Foreskin fibroblast (primary cell): ENCODE measurements at places on chromosomes 5 and 9.
A peak's percentile ranks its signal among the peaks of the same experiment; 100 is the strongest.

GRCh38 chr5:137167187-137167586, 331.9 kb downstream of the SPOCK1 start:
- DNase-seq: peak; percentile 14

GRCh38 chr5:57456531-57457135, 26.0 kb downstream of the ACTBL2 start:
- DNase-seq: no peak

DNA sequence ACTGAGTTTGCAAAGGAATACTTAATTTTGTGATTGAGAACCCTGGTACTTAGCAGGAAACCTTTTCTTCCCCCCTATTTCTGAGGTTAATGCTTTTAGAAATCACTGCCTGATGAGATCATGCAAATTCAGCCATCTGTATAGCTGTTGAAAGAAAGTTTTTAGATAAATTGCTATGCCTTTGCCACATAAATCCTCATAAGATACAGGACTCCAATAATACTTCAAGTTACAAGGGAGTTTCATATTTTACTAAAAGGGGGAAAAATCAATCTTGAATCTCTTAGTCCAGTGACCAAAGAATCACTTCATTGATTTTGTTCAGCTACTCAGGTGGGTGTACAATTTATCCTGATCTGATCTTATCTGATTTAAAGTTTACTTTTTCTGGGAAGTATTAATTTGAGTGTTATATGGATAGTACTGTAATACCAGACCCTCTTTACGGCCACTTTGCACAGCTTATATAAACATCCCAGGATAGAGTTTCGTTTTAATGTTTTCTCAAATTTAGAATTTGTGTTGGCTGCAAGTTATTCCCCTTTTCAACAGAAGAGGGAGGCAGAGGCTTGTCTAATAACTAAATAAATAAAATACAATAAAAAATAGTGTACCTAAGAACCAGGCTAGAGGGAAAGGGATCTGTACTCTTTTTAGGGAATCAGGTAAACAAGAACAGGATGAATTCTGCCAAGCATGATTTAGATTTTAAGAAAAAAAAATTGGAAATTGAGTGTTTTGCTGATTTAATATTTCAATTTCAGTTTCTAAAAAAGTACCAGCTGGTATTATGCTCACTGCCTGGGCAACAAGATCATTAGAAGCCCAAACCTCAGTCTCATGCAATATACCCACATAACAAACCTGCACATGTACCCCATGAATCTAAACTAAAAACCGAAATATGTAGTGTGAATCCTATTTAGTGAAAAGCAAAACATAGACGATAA, 69.1 kb downstream of the PSAT1 start:
- DNase-seq: peak; percentile 46

DNA sequence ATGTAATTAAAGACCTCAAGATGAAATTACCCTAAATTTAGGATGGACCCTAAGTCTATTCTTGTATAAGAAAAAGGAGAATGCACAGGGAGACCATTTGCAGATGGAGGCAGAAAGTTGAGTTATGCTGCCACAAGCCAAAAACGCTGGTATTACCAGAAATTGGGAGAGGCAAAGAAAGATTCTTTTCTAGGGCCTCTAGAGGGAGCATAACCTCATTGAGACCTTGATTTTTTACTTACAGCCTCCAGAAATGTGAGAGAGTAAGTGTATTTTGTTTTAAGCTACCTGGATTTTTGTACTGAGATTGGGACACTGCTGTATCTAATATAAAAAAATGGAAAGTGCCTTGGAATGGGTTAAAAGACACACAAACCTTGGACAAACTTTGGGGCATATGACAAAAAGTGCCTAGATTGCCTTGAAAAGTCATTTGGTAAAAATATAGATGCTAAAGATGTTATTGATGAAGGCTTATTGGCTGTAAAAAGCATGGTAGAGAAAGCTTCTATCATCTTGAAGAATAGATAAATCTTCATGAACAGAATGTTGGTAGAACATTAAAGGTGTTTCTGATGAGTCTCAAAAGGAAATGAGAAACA, 174.7 kb upstream of the PRDM9 start:
- no peak for DNase-seq

- no peak for DNase-seq
These were observed 277.0 kb downstream of the DIRAS2 start for GRCh38 chr9:90365666-90366065.

GRCh38 chr5:149838881-149839739, 105.5 kb downstream of the PDE6A start:
- peak; percentile 69 for DNase-seq

GRCh38 chr9:113484258-113484730, 20.8 kb downstream of the RGS3 start:
- DNase-seq: no peak

DNA sequence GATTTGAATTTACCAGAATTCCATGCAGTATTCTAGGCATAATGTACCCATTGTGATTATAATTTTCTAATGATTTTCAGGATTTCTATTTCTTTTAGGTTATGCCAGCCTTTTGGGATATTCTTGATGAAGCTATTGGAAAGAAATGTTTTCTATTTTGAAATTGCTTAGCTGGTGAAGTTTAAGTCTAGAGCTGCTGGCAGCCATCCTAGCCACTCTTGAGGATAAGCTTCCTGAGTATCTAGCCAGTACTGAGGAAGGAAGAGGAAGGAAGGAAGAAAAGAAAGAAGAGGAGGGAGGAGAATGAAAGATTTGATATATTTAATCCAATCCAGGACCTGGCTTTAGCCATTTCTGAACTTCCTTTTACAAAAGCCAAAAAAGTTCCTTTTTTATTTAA, 142.1 kb upstream of the DAB2 start:
- no peak for DNase-seq

DNA sequence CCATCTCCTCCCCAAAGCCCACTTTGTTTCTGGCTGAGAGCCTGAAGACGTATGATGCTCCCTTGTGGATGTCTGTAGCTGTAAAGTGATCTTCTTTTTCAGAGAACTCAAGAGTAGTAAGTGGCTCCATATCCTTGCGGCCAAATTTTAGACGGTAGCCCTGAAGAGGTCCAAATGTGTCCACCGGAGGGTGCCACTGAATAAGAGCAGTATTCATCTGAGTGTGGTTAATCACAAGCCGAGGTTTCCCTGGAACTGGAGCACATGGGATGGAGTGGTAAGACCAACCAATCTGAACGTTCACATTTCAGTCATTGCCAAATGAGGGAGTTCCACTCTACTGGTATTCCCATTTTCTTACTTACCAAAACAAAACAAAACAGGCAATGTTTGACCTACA, 686.5 kb upstream of the DMAC1 start:
- peak; percentile 1 for DNase-seq

- DNase-seq: no peak
These were observed 536.1 kb downstream of the ZNF608 start for GRCh38 chr5:124210111-124210910.

GRCh38 chr9:84137968-84138367, 157.4 kb downstream of the RMI1 start:
- DNase-seq: peak; percentile 36

DNA sequence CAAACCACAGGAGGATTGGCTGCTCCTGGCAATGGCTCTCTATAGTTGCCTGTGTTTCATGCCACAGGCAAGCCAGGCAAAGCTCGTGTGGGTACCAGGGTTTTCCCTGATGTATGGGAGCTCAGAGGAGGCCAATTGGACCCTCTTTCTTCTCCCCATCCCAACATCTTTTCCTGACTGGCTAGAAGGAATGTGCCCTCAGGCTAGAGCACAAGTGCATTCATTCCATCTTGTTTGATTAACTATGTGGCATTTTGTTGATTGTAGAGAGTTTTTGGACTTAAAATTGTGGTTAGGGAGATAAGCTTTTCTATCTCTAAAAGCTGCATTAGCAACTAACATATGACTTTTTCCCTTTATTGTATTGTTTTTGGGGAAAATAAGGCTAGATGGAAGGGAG, 561.3 kb downstream of the PSAT1 start:
- no peak for DNase-seq

DNA sequence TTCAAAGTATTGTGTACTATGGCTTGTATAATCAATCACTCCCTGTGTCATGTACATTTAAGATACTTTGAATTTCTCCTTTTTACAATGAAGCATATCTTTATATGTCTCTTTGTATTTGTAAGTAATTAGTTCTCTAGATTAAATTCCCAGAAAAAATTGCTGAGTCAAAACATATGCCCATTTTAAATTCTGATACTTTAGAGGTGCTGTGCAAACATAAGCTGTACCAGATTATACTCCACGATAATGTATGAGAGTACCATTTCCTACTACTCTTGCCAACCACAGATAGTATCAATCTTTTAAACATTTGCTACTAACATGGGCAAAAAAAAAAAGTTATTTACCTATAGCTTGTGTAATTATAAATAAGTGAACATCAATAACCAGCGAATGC, 18.3 kb downstream of the DCAF10 start:
- no peak for DNase-seq

GRCh38 chr9:71769175-71770161, 1.2 kb upstream of the CEMIP2 start:
- peak; percentile 41 for DNase-seq

DNA sequence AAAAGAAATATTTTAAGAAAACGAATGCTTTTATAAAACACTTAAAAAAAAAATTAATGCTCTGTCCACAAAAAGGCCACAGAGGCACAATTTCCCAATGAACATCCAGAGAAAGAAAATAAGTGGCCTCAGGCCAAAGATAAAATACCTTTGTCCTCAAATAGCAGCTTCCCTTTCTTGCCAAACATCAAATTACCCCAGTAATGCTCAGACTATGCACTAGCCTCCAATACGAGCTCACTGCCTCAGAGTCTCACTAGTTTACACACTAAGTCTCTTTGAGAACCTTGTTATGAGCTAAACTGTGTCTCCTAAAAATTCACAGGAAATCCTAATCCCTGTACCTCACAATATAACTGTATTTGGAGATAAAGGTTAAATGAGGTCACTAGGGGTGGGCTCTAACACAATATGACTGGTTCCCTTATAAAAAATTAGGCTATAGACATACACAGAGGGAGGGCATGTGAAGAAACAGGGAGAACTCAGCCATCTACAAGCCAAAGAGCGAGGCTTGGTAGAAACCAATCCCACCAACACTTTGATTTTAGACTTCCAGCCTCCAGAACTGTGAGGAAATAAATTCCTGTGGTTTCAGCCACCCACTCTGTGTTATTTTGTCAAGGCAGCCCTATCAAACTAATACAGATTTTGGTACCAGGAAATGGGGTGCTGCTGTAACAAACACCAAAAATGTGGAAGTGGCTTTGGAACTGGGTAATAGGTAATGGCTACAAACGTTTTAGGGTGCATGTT, 4.4 kb downstream of the MPDZ start:
- DNase-seq: peak; percentile 61

- DNase-seq: peak; percentile 46
These were observed 9.1 kb upstream of the ZNF608 start for GRCh38 chr5:124755565-124755964.

DNA sequence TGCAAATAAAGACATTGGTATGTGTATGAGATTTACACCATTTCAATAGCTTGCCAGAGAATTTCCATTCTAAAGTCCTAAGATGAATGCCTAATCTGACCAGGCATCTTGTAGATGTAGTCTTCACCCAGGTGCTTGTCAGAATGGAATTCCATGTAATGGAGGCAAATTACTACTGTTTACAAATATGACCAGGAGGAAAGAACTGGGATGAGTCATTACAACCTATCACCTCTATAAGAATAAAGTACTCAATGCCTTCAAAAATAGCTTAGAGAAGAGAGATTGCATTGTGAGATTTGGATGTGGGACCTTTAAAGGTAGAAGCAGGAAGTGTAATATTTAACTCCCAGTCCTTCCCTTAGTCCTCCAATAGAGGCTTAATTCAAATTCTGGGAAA, 507.0 kb upstream of the PTGER4 start:
- peak; percentile 2 for DNase-seq

DNA sequence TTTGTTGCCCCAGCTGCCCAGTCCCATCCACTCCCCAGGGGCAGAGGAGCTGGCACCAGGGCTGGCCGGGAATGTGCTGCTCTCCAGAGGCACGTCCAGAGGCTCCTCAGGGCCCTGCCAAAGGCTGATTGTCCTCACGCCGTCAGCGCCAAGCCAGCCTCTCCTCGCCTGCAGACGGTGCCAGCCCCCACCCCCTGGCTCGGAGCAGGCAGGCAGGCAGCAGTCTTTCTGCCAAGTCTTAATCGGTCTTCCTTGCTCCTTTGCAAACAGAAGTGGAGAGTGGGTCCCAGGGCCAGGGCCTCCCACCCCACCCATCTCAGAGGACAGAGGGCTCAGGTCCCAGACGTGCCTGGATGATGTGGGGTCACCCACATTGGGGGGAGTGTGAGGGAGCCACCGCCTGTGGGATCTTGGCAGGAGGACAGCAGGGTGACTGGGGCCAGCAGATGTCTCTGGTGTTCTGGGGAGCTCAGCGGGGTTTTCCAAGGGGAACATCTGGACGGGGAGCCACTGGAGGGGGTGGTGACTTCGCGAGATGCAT, 36.3 kb downstream of the FAM163B start:
- no peak for DNase-seq

- no peak for DNase-seq
These were observed 226.0 kb downstream of the GAS1 start for GRCh38 chr9:86721226-86721781.

- no peak for DNase-seq
These were observed 337.5 kb upstream of the PCSK5 start for GRCh38 chr9:75552941-75553340.

DNA sequence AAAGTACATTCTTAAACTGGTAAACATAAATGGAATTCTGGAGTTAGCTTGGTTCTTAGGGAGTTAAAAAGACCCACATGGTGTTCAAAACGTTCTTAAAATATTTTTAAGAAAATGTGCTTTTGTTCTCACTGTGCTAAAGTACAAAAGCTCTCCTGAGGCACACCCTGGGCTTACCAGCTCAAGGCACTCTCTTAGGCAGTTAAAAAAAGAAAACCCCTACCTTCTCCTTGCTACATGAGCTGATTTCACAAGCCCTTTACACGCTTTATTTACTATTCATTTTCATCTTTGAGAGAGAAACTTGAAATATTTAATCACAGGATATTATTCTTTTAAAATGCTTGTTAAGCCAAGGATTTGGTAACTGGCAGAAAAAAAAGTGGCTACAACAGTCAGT, 723.3 kb upstream of the GRAMD2B start:
- DNase-seq: no peak

GRCh38 chr5:6000867-6001266, 377.5 kb downstream of the MED10 start:
- no peak for DNase-seq

GRCh38 chr5:160133071-160133917, 14.0 kb upstream of the PWWP2A start:
- peak; percentile 42 for DNase-seq

DNA sequence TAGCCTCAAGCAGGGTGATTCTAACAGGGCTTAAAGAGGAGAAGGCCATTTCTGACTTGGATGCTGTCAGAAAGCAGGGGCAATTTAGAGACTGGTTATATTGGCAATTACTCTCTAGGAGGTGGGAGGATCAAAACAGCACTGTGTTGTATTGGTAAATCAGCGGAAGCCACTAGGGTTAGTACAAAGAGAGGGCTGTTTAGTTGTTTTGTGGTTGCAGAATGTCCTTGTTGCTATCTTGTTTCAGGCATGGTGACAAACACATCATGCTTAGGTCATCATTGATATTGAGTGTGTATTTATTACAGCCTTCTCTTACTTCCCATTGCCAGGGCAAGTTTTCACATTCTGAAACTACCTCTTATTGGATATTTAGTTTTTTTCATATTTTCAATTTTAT, 165.3 kb downstream of the TAF11L14 start:
- DNase-seq: no peak
